ENCODE measurements at places on chromosomes 4 and X.

GRCh38 chr4:145390571-145390970, 91.1 kb upstream of the SMAD1 start:
- no peak for DNase-seq

DNA sequence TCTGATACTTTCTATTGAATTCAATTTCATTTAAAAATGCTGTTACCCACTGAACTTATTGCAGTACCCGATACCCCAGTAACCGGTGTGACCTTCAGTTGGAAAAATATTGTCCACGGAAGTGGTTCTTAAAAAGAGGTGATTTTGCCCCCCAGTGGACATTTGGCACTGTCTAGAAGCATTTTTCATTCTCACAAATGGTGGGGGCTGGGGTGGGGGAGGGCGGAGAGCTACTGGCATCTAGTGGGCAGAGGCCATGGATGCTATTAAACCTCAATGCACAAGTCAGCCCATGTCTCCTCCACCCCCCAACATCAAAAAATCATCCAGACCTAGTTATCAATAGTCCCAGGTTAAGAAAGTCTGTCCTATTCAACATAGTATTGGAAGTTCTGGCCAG, 19.6 kb upstream of the CHM start:
- DNase-seq, result no peak

DNA sequence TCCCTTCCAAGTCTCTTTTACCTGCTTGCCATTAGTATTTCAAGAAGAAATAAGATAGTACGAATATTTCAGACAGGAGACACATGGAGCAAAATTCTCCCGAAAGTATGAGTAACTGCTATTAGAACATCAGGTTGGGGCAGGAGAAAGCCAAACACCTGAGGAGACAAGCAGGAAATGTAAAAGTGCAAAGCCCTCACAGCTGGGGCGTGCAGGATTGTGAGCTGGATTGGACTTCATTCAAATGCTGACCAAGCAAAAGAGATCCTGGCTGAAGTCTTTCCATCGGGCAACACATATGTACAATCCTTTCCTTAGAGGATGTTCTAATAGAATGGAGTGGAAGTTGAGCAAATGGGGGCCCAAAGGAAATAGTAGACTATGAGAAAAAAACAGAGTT, 76.8 kb downstream of the DTHD1 start:
- no peak for DNase-seq

GRCh38 chrX:36609616-36610585, 398.3 kb upstream of the FAM47C start:
- DNase-seq, result no peak

- no peak for DNase-seq
Observed at GRCh38 chr4:101782546-101782945, 8.0 kb upstream of the BANK1 start.
